ENCODE measurements at places on chromosomes 3 and 15.

DNA sequence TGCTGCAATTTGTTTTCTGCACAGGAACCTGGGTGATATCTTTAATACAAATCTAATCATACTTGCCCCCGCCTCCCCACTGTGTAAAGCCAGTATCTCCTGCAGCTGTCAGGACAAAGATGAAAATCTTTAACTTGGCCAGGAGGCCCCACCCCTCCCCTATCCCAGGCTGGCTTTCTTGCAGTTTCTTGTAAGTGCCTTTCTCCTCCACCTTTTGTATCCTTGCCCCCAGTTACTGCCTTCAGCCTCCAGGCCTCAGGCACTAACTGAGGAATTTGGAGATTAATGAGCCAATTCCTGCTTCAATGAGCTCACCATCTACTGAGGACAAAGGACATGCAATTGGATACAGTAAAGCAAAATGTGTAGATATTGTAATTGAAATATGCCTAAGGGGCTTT lies 6.5 kb downstream of the GCSAM start:
- peak; percentile 49 for DNase-seq

- no peak for DNase-seq
Observed at GRCh38 chr3:101292027-101292426, 28.3 kb downstream of the IMPG2 start.

DNA sequence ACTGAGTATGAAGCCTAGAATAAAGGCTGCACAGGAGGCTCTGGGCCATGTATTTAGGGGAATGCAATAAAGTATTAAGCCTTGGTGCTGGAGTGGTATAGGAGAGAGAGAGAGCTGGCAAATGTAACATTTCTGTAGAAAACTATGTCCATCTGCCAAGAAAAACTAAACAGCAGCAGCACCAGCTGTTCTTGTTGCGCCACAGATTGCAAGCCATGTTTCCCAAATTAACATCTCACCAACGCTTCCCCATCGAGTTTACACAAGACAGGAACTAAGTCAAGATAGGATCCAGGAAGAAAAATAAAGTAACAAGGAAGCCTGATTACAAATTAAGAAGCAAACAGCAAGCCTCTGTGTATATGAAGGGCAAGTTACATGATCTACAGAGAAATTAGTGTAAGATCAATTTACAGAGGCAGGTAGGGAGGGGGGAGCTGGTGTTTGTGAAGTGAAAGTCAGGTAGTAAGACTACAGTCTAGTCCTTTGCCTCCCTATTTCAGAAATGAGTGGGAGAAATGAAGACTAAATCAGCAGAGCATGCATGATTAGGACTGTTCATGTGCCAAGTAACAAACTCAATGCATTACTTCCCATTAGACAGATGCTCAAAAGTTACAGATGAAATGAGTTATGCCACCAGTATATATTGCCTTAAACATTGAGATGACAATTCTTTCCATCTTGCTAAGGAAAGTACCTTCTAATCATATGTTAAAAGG lies 900.5 kb downstream of the EPHA3 start:
- no peak for DNase-seq

- no peak for DNase-seq
Observed at GRCh38 chr15:74835312-74835823, 7.6 kb downstream of the ULK3 start.

DNA sequence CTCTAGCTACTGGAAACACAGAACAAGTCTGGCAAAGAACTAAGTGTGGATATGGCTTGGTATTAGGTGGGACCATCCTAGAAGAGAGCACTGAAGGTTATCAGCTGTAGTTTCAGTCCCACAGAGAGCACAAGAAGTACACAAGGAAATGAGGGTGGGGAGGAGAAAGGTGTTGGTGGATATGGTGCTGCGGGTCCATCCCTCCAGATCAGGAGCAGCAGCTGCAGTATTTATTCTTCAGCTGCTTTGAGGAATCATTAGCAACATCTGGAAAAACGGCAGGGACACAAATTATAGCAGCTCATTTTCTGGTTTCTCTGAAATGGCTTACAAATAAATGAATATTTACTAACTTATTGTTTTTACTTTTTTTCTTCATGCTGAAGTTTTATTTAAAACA lies 29.0 kb downstream of the CD80 start:
- no peak for DNase-seq

GRCh38 chr3:14717307-14717706 lies 42.4 kb downstream of the C3orf20 start:
- no peak for DNase-seq

DNA sequence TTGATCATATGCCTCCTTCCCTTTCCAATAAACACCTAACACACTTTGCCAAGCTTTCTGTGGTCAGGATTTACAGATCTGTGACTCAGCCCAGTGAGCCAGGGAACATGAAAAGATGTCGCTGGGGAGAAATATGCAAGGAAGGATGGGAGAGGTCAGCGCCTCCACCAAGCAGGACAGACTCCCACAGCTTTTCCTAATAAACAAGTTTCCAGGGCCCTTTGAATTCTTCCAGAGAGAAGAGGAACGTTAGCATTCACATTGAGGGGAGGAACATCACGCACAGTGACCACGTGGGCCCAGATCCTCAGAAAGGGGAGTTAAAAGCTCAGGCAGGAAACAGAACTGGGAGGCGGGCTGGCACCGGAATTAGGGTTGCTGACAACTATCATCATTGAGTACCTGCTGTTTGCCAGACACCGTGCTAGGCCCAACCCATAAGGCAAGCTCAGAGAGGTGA lies 33.3 kb upstream of the MRPS22 start:
- no peak for DNase-seq

DNA sequence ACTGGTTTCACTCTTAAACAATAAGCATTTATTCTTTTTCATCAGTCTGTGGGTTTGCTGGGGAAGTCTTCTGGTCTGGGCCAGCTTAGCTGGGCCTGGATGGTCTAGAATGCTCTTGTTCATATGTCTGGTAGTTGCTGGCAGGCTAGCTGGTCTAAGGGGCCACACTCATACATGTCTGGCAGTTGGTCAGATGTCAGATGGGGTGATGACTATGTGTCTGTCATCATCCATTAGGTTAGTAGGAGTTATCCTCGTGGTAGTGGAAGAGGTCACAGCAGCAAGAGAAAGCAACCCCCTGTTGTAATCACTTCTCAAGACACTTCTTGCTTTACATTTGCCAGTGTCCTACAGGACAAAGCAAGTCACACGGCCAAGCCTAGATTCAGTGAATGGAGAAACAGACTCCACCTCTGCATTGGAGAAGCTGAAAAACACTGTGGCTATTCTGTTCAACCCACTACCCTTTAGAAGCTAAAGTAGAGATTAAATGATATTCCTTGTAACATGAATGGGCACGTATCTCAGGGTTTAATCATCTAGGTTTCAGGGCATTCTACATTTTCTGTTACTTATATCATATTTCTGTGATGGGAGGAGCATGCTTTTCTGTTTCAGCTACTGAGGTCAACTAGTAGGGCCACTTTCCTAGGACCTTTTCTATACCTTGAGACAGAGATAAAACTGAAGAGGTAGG lies 5.5 kb upstream of the ARID3B start:
- no peak for DNase-seq

- DNase-seq = no peak
Observed at GRCh38 chr3:46660003-46660402, 33.5 kb downstream of the ALS2CL start.

DNA sequence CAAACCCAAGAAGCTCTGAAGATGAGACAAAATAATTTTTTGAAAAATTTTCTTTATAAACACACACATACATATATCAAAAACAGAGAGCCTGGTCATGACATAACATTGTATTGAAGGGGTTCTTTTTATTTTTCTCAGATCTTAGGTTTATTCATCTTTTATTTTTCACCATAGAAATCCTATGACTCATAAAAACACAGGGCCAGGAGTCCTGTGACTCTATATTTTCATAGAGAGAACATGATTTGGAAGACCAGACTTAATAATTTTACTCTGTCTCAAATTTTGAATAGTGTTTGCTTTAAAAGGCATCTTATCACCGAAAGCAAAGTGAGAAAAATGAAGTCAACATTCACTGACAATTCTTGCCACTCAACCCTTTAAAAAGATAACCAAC lies 57.7 kb downstream of the SUCNR1 start:
- DNase-seq = no peak

DNA sequence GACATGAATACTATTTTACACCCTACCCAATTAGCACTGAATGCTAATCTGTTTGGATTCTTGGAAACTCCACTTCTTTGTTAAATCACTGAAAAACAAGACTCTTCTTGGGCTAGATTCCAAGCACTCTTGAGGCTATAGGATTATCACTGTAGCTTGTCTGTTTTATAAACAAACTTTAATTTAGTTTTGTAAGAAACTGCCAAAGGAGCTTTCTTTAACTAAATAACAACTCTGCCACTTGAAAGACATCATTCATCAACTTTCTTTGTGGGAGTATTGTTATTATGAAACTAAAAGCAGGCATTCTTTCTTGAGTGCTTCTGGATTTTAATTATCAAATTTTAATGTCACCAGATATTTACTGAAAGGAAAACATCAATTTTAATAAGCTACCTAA lies 24.1 kb downstream of the CBLB start:
- no peak for DNase-seq

GRCh38 chr3:102132370-102132769 lies 283.1 kb downstream of the NFKBIZ start:
- DNase-seq = no peak

DNA sequence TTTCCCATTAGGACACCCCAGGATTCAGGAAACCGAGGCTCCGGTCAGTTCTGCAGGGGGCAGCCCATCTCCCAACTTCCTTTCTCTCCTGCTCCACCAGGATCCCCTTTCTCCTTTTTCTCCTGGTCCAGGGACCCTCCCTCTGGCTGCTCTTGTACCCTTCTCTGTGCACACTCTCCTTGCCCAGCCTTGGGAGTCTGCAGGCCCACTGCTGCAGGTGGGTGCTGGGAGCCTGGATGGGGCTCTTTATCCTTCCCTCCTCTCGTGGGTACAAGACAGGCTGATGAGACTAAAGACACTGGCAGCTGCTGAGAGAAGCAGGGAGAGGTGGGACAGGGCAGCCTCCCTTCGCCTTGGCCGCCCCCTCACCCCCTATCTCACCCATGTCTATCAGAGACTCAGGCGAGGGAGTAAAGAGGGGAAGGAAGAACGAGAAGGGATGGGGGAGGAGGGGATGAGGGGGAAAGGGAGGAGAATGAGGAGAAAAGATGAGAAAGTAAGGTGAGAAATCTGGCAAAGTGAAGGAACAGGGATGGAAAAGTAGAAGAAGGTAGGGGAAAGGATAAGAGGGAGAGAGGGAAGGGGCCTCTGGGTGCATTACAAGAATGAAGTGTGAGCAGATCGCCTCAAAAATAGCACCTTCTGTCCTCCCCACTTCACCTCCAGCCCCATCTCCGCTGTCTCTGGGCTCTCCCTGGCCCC lies 45.2 kb downstream of the ITGA11 start:
- DNase-seq = no peak

GRCh38 chr3:131216330-131216729 lies 165.2 kb upstream of the NUDT16 start:
- no peak for DNase-seq

GRCh38 chr3:159174715-159175692 lies 373.1 kb downstream of the MFSD1 start:
- DNase-seq = no peak

GRCh38 chr15:99447497-99448371 lies 118.0 kb upstream of the MEF2A start:
- DNase-seq = no peak

DNA sequence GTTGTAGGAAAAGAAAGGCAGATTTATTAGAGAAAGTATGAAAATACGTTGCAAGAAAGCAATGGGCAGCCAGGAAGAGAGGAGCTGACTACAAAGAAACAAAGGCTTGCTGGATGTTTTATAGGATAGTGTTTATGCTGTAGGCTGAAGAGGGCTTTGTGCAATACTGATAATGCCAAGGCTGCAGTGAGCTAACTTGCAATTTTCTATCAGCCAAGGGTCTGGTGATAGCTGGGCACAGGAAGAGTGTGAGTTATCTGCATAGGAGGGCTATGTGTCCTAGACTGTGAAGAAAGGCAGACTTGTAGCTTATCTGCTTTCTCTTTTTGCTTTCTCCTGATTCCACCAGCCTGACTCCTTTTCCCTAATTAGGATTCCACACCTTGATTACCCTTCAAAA lies 51.3 kb upstream of the OSBPL11 start:
- no peak for DNase-seq

DNA sequence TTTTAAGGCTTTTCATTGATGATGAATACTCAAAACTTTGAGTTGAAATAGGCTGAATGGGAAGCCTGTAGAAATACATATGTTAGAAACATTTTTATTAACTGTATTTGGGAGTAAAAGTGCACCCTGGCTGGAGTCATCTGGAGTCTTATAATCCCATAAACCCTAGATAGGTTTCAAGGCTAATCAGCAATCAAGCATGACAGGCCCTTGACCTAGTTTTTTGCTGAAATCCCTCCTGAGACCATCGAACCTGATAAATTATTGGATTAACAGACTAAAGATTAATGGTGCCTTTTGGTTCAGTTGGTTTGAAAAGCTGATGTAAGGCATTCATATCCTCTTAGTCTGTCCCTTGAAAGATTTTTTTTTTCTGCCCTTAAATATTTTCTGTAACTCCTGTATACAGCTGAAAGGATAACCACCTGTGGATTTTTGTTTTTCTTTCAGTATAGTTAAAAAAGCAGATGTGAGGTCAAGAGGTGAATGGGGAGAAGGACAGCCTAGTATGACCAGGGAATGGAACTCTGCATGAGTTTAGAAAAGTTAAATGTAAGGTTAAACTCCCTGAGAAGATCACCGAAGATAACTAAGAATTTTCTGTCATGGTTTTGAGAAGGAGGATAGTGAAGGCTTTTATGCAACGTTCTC lies 69.4 kb upstream of the STXBP5L start:
- DNase-seq = no peak

DNA sequence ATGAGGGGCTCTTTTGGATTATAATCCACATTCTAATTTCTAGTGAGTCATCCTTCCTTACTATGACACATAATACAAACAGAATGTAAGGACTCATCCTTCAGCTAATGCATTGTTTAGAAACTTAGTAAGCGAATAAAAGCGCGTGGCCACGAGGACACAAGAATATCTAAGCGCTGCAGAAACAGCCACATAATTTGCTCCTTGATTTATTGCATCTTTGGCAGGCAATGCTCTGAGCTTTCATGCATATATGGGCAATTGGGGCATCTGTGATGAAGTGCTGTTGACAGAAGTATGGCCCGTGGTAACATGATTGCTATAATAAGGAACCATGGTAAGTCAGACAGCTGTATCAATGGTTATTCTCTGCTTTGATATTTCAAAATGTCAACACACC lies 191.3 kb upstream of the ZNF385D start:
- no peak for DNase-seq

DNA sequence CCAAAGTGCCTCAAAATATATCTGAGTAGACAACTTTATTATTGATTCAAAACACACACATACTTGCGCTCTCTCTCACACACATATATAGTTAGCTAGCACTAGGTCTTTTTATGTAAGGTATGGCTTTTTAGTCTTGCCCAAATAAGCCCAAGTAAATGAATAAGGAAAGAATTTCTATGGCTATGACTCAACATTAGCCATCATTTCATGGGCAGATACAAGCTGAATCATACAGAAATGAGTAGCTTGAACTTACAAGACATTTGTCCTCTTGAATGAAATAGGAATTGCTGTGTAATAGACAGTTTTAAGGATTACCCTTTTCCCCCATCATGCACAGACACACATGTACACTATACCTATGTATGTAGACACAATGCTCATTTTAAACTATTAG lies 4.9 kb downstream of the CADPS start:
- no peak for DNase-seq

Measured in renal cortex interstitium (tissue), 15 donors.